ENCODE measurements at places on chromosomes 1 and 21.
A peak's percentile ranks its signal among the peaks of the same experiment; 100 is the strongest.

GRCh38 chr1:226302731-226303130 lies 6.2 kb downstream of the LIN9 start:
- DNase-seq, result no peak

- no peak for DNase-seq
These were observed 35.4 kb upstream of the DSCAM start for GRCh38 chr21:40882192-40882915.

DNA sequence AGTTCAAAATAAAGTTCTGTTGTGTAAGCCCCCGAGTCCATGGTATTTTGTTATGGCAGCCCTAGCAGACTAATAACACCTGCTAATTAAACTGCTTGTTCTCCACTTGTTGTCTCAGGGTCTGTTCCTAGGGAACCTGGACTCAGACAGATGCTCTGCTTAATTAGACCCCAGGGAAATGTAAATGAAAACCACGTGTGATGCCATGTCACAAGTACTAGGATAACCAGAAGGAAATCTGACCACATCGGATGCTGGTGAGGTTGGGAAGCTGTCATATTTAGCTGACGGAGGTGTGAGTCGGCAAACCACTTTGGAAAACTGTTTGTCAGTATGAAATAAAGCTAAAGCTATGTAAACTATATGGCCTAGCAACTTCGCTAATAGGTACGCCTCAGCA lies 19.6 kb downstream of the EDN2 start:
- no peak for DNase-seq

- no peak for DNase-seq
These were observed 4.1 kb upstream of the PCP4 start for GRCh38 chr21:39863111-39863510.

DNA sequence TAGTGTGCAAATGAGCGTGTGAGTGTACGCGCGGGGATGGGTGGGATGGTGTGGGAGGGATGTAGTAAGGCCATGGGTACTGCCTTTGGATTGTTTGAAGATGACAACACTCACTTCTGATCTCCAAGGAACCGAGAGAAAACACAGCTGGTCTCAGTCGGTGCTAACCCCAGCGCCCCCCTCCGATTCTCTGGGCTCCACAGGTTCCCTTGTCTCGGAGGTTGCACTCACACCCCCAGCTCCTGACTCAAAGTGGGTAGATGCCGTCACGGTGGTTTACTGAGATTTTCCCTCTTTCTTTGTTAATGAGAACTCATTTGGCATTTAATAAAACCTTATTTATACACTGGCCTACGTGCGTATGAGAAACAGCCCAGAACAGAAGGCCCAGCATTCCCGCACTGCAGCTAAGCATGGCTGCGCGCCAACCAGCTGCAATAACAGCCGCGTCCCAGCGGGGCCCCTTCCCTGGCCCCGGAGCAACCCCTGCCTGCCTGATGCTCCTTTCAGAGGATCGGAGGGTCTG lies 25.8 kb downstream of the ABCA4 start:
- no peak for DNase-seq

GRCh38 chr1:14392859-14393365 lies 205.6 kb upstream of the KAZN start:
- DNase-seq, result no peak

DNA sequence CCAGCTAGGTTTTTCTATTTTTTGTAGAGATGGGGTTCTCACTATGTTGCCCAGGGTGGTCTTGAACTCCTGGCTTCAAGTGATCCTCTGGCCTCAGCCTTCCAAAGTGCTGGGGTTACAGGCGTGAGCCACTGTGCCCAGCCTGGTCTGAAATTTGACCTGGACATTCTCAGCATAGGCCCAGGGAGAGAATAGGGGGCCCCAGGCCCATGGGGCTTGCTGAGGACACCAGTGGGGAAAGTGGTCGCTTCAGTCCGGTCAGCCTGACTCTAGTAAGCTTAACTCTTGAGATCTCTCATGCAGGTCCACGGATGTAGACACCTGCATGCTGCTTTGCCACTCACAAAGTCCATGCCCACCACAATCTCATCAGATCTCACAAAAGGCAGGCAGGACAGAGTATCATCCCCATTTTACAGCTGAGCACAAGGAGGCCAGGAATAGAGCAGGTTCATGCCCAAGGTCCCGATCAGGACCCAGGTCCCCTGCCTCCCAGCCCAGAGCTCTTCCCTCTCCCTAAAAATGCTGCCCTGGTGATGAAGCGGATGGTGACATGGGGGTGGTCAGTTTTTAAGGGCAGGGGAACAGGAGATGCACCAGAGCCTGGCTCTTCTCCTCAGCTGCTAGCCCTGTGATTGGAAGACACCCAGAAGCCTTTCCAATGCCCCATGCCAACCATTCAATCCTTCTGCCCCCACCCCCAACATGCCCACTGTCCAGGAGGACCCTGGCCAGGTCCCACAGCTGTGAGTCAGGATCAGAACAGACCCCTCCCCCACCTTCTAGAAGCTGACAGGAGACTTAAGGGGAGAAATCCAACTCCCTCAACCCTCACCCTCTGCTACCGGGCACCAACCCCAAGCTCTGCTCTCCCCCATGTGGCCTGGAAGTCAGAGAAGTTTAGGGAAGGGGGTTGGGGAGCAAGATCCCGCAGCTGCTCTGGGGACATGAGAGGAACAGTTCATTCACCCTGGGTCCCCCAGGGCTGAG lies 1.8 kb downstream of the FHL3 start:
- DNase-seq, result no peak

DNA sequence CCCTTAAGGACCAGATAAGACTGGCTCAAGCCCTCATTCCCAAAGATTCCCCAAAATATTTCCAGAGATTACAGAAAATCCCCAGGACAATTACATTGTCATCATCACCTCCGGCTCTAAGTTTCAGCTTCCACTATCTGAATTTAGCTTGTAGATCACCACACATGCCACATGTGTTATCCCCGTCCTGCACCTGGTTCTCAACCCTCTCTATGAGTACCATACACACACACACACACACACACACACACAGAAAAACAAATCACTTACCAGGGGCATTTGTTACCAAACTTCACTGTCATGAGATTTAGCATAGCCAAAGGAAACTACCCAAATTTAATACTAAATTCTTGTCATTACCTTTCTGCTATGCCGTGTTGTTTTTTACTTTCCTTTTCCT lies 15.4 kb upstream of the TSPAN1 start:
- DNase-seq, result no peak

GRCh38 chr1:18182398-18183160 lies 75.0 kb downstream of the IGSF21 start:
- DNase-seq, result no peak

GRCh38 chr1:66542811-66543767 lies 9.1 kb downstream of the SGIP1 start:
- no peak for DNase-seq

DNA sequence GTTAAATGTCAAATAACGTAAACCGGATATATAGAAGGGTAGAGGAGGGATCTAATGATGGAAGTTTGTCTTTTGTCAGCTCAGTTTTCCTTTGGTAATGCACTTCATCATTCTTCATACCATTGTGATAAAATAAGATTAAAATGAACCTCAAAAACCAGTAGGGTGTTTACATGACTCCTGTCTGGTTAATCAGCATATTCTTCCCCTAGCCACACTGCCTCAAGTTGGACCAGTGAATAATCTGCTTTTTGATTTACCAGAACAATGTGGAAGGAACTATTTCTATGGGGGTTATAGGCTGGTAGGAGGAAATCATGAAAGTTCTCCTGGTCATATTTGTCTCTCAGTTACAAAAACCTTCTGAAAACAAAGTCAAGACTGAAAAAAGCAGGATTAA lies 634.7 kb downstream of the NCAM2 start:
- DNase-seq, result no peak

DNA sequence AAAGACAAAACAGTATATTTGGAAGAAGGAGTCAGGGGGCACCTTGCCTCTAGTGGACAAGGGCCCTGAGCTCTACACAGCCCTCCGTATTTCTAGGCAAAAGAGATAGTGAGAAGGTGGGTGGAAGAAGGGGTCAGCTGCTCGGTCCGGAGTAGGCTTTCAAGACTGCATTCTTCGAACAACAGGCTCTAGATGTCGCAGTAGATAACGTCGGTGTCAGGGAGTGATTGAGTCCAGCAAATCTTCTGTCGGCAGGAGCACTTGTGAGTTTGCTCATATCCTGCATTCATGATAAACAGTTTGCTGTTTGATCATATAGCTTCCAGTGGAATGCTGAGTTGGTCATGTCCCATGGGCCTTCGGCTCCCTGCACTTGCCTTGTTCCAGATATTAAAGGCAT lies 36.8 kb downstream of the DIPK1A start:
- no peak for DNase-seq

- no peak for DNase-seq
These were observed 435.6 kb upstream of the CHRM3 start for GRCh38 chr1:238950784-238951183.

- no peak for DNase-seq
These were observed 46.5 kb downstream of the KCNJ15 start for GRCh38 chr21:38303300-38303699.

- no peak for DNase-seq
These were observed 789 bp upstream of the GALE start for GRCh38 chr1:23801338-23801748.

- DNase-seq, result no peak
These were observed 35.0 kb downstream of the CA6 start for GRCh38 chr1:8980656-8981055.

DNA sequence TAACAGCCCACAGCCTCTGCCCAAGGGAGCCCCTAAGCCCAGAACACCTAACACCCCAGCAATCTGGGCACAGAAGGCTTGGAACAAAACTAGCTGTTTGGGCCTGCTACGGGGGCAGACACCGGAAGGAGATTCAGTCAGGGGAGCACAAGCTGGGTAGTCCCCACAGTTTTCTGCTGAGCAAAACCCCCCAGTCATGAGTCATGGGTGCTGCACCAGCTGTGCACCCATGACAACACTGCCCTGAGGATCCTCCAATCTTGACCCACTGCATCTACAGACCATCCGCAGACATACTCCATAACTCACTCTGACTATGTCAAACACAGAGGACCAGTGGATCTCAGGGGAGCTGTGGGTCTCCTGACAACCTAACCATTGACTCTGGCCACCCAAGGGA lies 105.1 kb downstream of the LRIG2 start:
- no peak for DNase-seq

- no peak for DNase-seq
These were observed 92.3 kb upstream of the TARDBP start for GRCh38 chr1:10920063-10920626.

GRCh38 chr1:203028784-203029553 lies 2.7 kb downstream of the PPFIA4 start:
- DNase-seq, result no peak

GRCh38 chr1:198185759-198186158 lies 29.0 kb downstream of the NEK7 start:
- peak; percentile 37 for DNase-seq

- DNase-seq, result no peak
These were observed 94.4 kb downstream of the DDX20 start for GRCh38 chr1:111850109-111850508.

GRCh38 chr1:86774305-86775295 lies 70.2 kb downstream of the SH3GLB1 start:
- DNase-seq, result peak; percentile 27

- DNase-seq, result no peak
These were observed 19.9 kb downstream of the SGIP1 start for GRCh38 chr1:66553846-66554245.

DNA sequence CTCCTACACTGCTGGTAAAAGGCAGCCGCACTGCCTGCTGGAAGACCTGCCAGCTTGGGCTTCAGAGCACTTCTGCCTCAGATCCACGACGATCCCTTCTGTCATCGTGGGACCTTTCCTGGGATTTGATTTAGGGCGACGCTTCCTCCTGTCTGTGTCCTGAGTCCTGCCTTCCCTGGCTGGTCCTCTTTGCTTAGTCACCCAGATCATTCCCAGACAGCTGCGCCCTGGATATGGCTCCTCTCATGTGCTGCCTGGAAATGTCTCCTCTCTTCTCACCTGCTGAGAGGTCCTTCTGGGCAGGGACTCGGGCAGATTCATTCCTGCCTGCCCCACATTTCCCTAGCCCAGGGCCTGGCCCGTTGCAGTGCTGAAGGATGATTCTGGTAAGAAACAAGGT lies 72.4 kb upstream of the POU3F1 start:
- DNase-seq, result no peak

GRCh38 chr1:94417978-94418663 lies at the start of gene ABCD3:
Gene ABCD3 (plus strand): TSS chr1:94418389. CDS start chr1:94418479, 90 bp downstream.
- DNase-seq, result peak; percentile 98

DNA sequence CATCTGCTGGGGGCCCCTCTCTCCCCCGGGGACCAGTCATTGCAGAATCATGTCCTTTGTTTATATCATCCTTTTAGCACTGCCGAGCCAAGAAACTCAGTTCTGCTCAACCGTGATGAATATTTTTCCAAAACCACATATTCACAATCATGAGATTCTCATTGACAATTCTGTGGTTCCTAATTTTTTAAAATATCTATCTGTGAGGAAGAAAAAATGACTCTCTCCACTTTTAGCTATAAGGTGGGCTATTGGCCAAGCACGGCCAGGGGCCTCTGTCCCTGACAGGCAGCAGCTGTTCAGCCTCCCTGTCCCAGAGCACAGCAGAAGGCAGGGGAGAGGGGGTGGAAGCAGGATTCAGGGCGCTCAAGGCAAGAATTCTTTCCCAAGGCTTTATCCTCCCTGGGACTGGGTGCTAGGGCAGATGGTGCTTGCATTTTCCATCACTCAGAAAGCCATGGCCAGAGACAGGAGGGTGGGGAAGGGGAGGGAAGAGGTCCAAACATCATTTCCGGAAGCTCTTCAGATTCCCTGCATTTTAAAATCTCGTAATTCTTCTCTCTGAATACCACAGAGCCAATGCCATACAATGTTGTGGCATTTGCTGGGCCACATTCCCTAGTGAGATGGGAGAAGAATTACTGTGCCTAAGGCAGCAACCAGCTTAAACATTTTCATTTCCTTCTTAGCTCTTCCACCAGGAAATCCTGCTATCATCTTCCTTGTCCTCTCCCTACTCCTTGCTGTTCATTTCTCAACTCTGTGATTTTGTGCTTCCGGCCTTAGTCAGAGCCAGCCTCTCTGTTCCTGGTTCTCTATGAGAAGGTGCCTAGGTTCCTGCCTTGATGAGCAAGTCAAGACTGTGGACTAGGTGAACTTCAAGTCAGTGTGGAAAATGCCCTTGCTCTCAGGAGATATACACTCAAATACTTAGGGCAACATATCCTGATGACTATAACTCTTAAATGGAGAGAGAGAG lies 60.3 kb downstream of the KCNJ6 start:
- no peak for DNase-seq

All from CD4-positive, alpha-beta T cell treated with Interleukin-4 for 1 hour (primary cell).